ENCODE measurements at places on chromosomes 2 and 18.
A peak's percentile ranks its signal among the peaks of the same experiment; 100 is the strongest.

DNA sequence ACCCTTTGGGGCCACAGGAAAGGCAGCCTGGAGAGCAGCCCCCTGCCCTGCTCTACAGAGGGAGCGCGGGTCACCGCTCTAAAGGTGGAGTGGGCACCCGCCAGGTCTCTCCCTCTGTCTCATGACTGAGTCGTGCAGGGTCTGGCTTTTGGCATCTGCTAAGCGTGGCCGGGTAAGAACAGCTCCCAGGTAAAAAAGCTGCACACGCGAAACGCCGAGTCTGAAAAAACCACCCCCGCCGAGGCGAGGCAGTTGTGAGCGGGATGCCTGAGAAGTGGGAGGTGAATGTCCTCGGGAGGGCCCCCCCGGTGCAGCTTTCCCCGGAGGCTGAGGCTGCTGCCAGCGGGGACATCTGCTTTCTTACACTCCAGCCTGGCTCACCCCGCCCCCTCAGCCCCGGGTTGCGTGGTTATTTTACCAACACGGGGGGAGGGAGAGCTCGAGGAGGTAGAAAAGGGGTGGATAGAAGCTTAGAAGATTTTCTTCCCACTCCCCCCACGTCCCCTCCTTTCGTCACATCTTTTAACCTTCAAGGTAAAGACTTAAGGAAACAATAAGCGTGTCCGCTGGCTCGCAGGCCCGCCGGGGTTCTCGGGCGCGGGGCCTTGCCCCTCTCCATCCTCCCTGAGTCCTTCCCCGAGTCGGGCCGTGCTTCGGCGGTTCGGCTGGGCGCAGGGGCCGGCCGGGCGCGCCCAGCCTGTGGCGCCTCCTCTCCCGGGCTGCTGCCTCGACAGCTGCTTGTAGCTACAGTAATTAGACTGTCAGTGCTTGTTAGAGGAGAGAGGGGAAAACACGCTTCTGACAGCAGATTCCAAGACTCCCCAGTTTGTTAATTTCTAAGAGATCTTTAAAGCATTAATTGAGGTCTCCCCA, 70.6 kb upstream of the PSMD14 start:
- H3K27me3 ChIP-seq, result peaks cover 54% of the 10 kb centered on the region
- peak; percentile 82 for DNase-seq
- H3K27ac ChIP-seq, result no peak overlapping the region
- H3K36me3 ChIP-seq, result no peaks in the 10 kb centered on the region

- peaks cover 9% of the 10 kb centered on the region for H3K4me1 ChIP-seq
- no peak overlapping the region for H3K4me3 ChIP-seq
- H3K27me3 ChIP-seq, result no peaks in the 10 kb centered on the region
- H3K36me3 ChIP-seq, result peaks cover 10% of the 10 kb centered on the region
- H3K27ac ChIP-seq, result no peak overlapping the region
Observed at GRCh38 chr2:127201452-127201851, 18.6 kb downstream of the CYP27C1 start.

- H3K27me3 ChIP-seq, result no peaks in the 10 kb centered on the region
- H3K4me3 ChIP-seq, result no peak overlapping the region
- H3K4me1 ChIP-seq, result peaks cover 34% of the 10 kb centered on the region
- DNase-seq, result no peak
Observed at GRCh38 chr2:179995741-179996515, 11.2 kb downstream of the CWC22 start.

GRCh38 chr18:75504469-75504868, 77.0 kb upstream of the SMIM21 start:
- H3K27me3 ChIP-seq, result no peaks in the 10 kb centered on the region
- H3K4me1 ChIP-seq, result no peaks in the 10 kb centered on the region
- no peak for DNase-seq

GRCh38 chr2:236849940-236850339, 235.7 kb upstream of the COPS8 start:
- no peak for DNase-seq
- peaks cover 41% of the 10 kb centered on the region for H3K4me1 ChIP-seq
- no peak overlapping the region for H3K27ac ChIP-seq
- H3K36me3 ChIP-seq, result no peaks in the 10 kb centered on the region
- H3K27me3 ChIP-seq, result no peaks in the 10 kb centered on the region

GRCh38 chr18:56423626-56424025, 214.8 kb downstream of the TXNL1 start:
- no peaks in the 10 kb centered on the region for H3K27me3 ChIP-seq
- DNase-seq, result no peak
- H3K4me1 ChIP-seq, result no peaks in the 10 kb centered on the region
- no peaks in the 10 kb centered on the region for H3K36me3 ChIP-seq

DNA sequence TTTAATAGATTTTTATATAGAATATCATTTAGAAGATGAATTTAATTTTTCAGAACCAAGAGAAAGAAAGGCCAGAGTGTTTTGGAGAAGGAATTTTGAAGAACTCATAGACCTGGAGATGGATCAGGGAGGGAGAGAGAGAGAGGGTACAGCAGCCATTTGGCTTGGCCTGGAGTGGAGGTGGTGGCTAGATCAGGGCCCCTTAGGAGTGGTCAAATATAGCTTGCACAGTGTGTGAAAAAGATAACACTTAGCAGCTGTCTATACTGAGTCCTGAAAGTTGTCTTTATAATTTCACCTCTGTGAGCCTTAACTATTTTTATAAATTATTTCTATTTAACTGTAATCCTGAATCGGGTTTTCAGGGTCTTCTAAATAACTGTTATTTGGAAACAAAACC, 38.8 kb upstream of the ACYP2 start:
- H3K4me1 ChIP-seq, result no peaks in the 10 kb centered on the region
- no peaks in the 10 kb centered on the region for H3K27me3 ChIP-seq
- H3K4me3 ChIP-seq, result no peak overlapping the region

- peak overlapping the region; percentile 77 for H3K27ac ChIP-seq
- H3K27me3 ChIP-seq, result no peaks in the 10 kb centered on the region
- peaks cover 48% of the 10 kb centered on the region for H3K4me1 ChIP-seq
- H3K4me3 ChIP-seq, result no peak overlapping the region
- no peak for DNase-seq
Observed at GRCh38 chr2:207932106-207932505, 93.2 kb downstream of the PLEKHM3 start.

DNA sequence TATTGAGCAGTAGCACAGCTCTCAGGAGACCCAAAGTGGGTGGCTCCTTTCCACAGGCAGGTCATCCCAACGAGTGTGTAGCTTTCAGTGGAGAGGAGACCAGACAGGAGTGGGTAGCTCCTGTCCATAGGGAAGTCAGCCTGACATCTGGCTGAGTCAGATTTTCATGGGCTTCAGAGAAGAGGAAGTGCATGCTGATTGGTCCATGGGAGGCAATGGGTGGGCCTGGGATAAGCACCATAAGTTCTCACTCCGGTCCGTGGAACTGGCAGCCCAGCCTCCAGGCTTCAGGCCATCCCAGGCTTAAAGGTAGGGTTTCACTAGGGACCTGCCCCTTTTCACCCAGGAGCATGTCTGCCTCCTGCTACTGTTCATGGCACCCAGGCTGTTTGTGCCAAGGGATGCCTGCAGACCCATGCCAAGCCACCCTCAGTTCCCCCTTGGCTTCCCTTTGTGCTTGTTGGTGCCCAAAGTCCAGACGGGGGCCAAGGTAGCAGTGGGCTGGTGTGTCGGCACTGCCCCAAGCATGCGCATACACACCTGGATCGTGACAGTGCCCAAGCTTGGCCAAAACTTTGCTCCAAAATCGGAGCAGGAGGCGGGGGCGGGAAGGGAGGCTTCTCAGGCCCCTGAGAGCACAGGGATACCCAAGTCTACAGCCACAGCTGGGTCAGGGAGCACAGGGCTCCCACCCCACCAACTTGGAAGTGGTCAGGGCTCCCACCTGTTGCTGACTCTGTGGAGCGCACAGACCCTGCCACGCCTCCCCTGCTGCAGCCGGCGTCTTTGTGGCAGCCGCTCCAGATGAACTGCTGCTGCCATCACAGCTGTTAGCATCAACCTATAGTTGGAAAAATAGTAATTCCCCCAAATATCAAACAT, 26.4 kb downstream of the MARCHF7 start:
- peaks cover 38% of the 10 kb centered on the region for H3K36me3 ChIP-seq
- DNase-seq, result no peak
- no peak overlapping the region for H3K4me3 ChIP-seq

- H3K36me3 ChIP-seq, result no peaks in the 10 kb centered on the region
- H3K4me1 ChIP-seq, result no peaks in the 10 kb centered on the region
- no peaks in the 10 kb centered on the region for H3K27me3 ChIP-seq
- H3K4me3 ChIP-seq, result no peak overlapping the region
- H3K27ac ChIP-seq, result no peak overlapping the region
- DNase-seq, result no peak
Observed at GRCh38 chr2:241064008-241064801, 37.9 kb downstream of the MTERF4 start.

DNA sequence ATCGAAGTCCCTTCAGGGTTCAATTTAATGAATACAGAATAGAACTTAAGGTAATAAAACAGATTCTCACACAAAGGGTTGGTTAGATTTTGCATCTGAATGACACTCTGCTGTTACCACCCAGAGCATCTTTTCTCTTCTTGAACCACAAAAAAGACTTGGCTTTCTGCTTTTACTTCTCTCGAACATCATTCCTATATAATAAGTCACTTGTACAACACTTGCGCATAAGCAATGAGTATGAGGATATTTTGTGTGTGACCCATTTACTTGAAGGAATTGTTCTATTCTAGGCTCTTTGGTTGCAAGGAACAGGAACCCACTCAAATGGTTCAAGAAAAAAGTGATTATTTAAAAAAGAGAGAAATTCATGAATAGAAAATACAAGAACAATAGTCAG, 126.2 kb downstream of the NUP35 start:
- H3K36me3 ChIP-seq, result no peaks in the 10 kb centered on the region
- H3K4me1 ChIP-seq, result no peaks in the 10 kb centered on the region
- H3K27ac ChIP-seq, result no peak overlapping the region
- no peak for DNase-seq
- H3K27me3 ChIP-seq, result no peaks in the 10 kb centered on the region
- no peak overlapping the region for H3K4me3 ChIP-seq

- no peaks in the 10 kb centered on the region for H3K4me1 ChIP-seq
- no peaks in the 10 kb centered on the region for H3K36me3 ChIP-seq
- no peak for DNase-seq
- H3K4me3 ChIP-seq, result no peak overlapping the region
Observed at GRCh38 chr2:128511731-128512378, 193.2 kb upstream of the HS6ST1 start.

GRCh38 chr2:137910641-137911040, 53.6 kb upstream of the HNMT start:
- no peaks in the 10 kb centered on the region for H3K27me3 ChIP-seq
- no peak overlapping the region for H3K4me3 ChIP-seq
- no peaks in the 10 kb centered on the region for H3K36me3 ChIP-seq
- no peaks in the 10 kb centered on the region for H3K4me1 ChIP-seq

DNA sequence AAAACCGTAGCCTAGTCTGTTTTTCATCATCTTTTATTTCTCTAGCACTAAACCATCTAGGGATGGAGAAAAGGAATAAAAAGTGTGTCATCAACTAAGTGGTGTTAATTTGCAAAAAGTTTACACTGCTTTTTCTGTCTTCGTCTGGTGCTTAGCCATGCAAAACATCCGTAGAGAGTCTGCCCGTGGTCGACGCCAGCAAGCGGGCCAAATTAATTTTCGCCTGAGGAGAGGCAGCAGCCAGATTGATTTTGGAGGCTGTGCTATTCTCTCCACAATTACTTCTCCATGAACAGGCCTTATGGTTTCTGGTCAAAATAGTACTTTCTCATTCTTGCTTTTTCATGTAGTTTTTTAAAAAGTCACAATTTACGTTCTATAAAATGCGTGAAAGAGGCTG, 46.3 kb downstream of the TNFRSF11A start:
- no peak overlapping the region for H3K4me3 ChIP-seq
- no peak for DNase-seq
- no peak overlapping the region for H3K27ac ChIP-seq
- H3K4me1 ChIP-seq, result no peaks in the 10 kb centered on the region

- H3K36me3 ChIP-seq, result no peaks in the 10 kb centered on the region
- H3K4me1 ChIP-seq, result peaks cover 43% of the 10 kb centered on the region
- no peaks in the 10 kb centered on the region for H3K27me3 ChIP-seq
- peak; percentile 82 for DNase-seq
Observed at GRCh38 chr18:72235422-72235821, 308.7 kb downstream of the CBLN2 start.

DNA sequence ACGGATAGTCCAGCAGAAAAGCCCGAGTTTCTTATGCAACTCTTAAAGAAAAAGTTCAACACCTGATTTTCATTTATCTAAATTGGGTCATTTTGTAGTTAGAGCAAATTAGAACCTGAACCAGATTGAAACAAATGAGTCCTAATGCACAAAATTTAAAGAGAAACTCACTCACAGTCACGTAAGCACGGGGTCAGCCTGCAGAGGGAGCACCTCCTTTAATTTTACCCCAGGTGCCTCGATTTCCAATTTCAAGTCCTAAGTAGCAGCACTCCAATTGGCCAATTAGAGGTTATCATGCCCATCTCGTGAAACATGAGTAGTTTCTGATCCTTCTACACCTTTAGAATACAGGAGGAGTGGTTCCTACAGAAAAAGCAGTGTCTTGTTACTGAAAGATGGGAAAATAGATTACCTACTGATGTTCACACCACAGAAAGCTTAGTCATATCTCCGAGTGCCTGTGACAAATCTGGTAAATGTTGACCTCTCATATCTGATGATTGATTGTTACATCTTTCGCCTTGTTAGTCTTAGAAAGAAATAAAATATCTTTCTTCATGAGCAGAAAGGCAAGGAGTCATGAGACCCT, 1929.8 kb upstream of the LRRTM1 start:
- no peaks in the 10 kb centered on the region for H3K36me3 ChIP-seq
- no peaks in the 10 kb centered on the region for H3K27me3 ChIP-seq
- H3K4me1 ChIP-seq, result no peaks in the 10 kb centered on the region
- no peak overlapping the region for H3K4me3 ChIP-seq
- H3K27ac ChIP-seq, result no peak overlapping the region

DNA sequence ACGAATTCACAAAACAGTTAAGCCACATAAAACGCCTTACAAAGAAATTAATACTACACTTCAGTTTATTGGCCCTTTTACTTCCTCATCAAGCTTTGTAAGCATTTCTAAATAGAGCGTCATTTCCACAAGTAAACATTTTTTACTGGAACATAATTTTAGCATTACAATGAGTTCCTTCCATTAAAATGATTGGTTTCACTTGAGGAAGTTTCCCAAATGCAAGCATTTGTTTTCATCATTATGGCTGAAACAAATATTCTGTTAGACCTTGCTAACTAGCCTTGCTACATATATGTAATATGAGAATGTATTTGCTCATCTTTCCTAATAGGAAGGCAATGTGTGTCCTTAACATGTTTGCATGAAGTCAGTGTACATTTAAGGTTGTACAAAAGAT, 579.1 kb downstream of the IRS1 start:
- no peak for DNase-seq
- H3K27me3 ChIP-seq, result no peaks in the 10 kb centered on the region
- H3K27ac ChIP-seq, result no peak overlapping the region
- H3K4me1 ChIP-seq, result no peaks in the 10 kb centered on the region
- no peaks in the 10 kb centered on the region for H3K36me3 ChIP-seq

GRCh38 chr2:163247847-163248220, 409.3 kb upstream of the KCNH7 start:
- H3K4me1 ChIP-seq, result peaks cover 50% of the 10 kb centered on the region
- peak overlapping the region; percentile 22 for H3K4me3 ChIP-seq
- DNase-seq, result no peak
- H3K36me3 ChIP-seq, result no peaks in the 10 kb centered on the region
- H3K27me3 ChIP-seq, result no peaks in the 10 kb centered on the region

Measured in neural progenitor cell (in vitro differentiated cells).